ENCODE measurements at places on chromosomes 5 and 9. TPM values are rescaled to one million over a fixed set of nuclear protein-coding genes. Genes with fewer than 3 reads are reported as not detected.

DNA sequence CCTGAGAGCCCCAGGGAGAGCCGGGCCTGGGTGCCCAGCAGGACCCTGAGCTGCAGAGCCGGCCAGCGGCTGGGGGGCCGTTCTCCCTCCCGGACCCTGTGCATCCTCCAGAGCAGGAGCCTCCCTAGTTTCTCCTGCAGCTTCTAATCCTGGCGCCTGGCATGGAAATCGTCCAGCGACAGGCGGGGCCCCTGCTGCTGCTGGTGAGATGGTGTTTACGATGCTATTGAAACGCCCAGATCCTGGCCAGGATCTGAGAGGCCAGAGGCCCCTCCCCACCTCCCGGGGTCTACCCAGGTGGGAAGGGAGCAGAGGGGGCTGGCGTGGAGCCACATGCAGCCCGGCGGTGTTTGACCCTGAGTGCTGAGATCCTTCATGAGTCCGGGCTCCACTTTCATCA lies 38.2 kb upstream of the CEP72 start:
- no peaks in the 10 kb centered on the region for H3K4me1 ChIP-seq
- H3K27me3 ChIP-seq = peaks cover 3% of the 10 kb centered on the region
- H3K4me3 ChIP-seq = no peak overlapping the region
- no peak for DNase-seq
- H3K27ac ChIP-seq = no peak overlapping the region
- H3K36me3 ChIP-seq = no peaks in the 10 kb centered on the region

The SHROOM1 gene
- total RNA-seq = 2.5 TPM

DNA sequence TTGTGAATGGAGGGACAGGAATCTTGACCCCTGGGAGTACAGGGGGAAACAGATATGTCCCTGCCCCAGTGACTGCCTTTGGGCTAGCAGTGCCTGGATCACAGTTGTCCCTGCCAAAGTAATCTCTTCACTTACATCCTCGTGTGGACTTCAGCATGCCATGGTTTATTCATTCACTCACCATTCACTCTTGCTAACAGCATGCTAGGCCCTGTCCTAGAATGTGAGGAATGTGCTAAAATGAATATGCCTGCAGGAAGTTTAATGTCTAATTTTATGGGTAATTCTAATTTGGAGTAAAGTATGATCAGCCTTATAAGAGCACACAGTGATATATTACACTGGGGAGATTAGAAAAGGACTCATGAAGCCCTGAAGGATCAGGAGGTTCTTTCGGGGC lies 63.0 kb downstream of the FAT2 start:
- no peak overlapping the region for H3K27ac ChIP-seq
- no peaks in the 10 kb centered on the region for H3K4me1 ChIP-seq
- H3K4me3 ChIP-seq = no peak overlapping the region
- H3K36me3 ChIP-seq = no peaks in the 10 kb centered on the region
- no peaks in the 10 kb centered on the region for H3K27me3 ChIP-seq

DNA sequence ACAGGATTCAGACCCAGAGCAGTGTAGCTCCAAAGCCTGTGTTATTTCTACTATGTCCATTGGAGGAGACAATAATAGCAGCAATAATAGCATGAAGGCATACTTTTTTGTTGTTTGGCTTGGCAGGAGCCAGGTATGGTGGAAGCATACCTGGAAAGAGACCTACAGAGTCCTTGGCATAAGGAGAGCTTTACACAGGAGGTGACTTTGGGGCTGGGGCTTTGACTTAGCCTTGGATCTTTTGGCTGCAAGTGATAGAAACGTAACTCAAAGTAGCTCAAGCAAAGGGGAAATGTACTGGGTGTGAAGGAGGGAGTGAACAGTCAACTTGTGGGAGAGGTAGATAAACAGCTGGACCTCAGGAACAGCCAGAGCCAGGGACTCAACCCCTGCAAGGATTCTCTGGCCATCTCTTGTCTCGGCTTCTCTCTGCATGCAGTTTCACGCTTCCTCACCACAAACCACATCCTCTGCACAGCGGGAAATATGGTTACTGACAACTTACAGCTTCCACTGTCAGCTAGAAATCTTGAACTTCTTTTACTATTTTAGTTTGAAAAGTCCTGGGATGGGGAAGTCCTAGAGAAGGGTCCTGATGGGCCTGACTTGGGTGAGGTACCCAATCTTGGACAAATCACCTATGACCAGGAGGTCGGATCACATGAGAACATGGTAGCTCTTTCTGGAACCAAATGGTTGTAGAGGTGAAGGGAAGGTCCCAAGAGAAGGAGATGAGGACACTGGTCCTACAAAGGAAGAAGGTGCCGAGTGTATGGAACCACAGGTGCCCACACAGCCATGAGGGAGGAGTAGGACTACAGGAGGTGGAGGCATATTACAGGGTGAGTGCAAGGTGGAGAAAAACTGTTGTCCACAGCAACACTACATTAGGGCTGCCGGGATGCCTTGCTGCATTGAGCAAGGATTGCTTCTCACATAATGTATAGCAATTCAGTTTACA lies 47.0 kb upstream of the TGFBR1 start:
- H3K4me1 ChIP-seq = peaks cover 66% of the 10 kb centered on the region
- peak overlapping the region; percentile 75 for H3K27ac ChIP-seq
- H3K27me3 ChIP-seq = no peaks in the 10 kb centered on the region
- H3K36me3 ChIP-seq = no peaks in the 10 kb centered on the region

GRCh38 chr5:128083033-128083810 lies at the start of gene SLC12A2:
Gene SLC12A2, plus strand, starts transcription at chr5:128083766. Its CDS starts 189 bp downstream, at chr5:128083955.
- no peaks in the 10 kb centered on the region for H3K27me3 ChIP-seq
- peak; percentile 98 for DNase-seq
- H3K4me1 ChIP-seq = peaks cover 49% of the 10 kb centered on the region
- H3K27ac ChIP-seq = peak within 1 kb of the TSS; percentile 85

DNA sequence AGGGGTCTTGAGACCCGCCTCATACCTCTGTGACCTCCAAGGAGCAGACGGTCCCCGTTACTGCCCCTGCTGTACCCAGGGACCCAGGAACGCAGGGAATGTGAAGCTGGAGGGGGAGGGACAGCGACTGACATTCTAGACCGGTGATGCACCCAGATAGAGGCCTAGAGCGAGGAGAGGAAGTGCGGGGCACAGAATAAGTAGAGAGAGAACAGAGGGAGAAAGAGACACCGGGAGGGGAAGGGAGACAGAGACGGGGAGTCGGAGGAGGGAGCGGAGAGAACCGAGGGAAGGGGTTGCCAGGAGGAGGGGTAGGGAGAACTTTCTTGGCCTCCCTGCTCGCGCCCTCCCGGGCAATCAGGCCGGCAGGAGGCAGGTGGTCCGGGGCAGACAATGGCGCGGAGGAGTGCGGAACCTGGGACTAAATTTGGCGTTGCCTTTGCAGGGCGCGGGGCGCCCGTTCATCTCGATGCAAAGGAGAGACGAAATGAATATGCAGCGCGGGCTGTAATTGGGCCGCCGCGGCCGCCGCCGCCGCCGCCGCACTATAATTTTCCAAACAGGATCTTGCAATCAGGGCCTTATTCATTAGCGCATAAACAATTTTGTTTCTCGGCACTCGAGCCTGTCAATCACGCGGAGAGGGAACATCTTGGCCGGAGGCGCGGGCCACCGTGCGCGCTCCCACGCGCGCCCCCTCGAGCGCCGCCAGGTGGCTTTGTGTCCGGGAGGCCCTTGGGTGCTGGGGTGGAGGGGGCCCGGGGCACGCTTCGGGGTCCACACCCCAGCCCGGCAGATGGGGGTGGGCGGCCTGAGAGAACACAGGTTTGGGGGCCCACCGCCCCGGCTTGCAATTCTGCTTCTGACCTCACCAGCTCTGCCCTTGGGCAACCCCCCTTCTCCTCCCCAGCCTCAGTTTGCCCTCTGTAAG lies 33.0 kb downstream of the NDUFA8 start:
- peak; percentile 23 for DNase-seq
- H3K27me3 ChIP-seq = peaks cover 40% of the 10 kb centered on the region
- H3K4me3 ChIP-seq = no peak overlapping the region
- no peak overlapping the region for H3K27ac ChIP-seq
- no peaks in the 10 kb centered on the region for H3K36me3 ChIP-seq
- H3K4me1 ChIP-seq = peaks cover 17% of the 10 kb centered on the region

- H3K27me3 ChIP-seq = no peaks in the 10 kb centered on the region
- DNase-seq = no peak
- peaks cover 22% of the 10 kb centered on the region for H3K4me1 ChIP-seq
These were observed 142.7 kb downstream of the LHFPL2 start for GRCh38 chr5:78505860-78506259.

The KIF4B gene
- not detected for total RNA-seq

The ESM1 gene
- total RNA-seq = not detected

All from B cell (primary cell).